ENCODE measurements at places on chromosomes 2 and 18.

GRCh38 chr2:4715065-4715464 is 977.1 kb upstream of the SOX11 start:
- DNase-seq, result no peak

GRCh38 chr18:56563568-56563967 is 74.8 kb downstream of the TXNL1 start:
- DNase-seq, result no peak

DNA sequence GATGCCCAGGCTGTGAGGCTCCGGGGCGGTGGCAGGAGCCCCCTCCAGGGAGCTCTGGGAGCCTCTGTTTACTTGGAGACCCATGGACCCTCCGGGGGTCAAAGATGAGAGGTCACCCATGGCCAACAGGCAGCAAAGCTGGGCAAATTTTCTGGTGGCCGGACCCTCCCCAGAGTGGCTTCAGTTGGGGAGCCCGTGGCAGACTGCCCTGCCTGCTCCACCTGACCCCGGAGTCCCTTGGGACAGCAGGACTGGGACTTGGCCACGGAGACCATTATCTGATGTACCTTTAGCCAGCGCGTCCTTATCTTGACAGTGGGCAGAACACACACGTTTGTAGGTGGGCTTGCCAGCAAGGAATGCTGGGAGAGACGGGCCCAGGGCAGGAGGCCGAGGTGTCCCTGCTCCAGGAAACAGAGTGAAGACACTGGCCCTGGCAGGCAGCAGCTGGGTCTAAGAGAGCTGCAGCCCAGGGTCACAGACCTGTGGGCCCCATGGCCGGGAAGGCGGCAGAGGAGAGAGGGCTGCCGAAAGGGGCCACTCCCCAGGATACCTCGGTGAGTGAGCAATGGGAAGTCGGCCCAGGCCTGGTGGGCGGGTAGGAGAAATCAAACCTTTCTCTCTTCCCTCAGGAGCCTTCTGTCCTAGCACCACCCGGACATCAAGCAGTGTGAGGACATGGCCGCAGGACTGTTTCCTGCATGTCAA is at the start of the genes ABCG5 and ABCG8:
TSS of gene ABCG5 (minus strand) at position 280 of the 708 bp plus-strand sequence. CDS start at position 120, 160 bp downstream.
TSS of gene ABCG8 (plus strand) at position 412 of the 708 bp plus-strand sequence. CDS start at position 495, 83 bp downstream.
- no peak for DNase-seq

- DNase-seq, result no peak
Observed at GRCh38 chr2:54439582-54439981, 16.5 kb upstream of the SPTBN1 start.

GRCh38 chr2:18065249-18065648 is 186.8 kb downstream of the KCNS3 start:
- no peak for DNase-seq

DNA sequence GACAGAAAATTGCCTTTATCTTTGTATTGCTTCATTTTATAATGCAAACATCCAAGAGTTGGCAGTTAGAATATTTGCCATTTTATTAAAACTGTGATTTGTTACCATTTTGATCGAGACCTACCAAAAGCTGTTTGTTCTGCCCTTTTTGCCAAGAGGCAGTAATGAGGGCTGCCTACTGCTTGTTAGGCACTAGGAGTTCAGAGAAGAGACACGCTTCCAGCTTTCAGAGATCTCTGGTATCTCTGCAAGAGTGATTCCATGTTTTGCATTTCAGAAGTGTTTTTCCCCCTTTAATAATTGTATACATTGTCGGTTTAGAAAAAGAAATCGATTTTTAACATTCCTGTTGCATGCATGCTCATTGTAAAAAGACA is 628 bp downstream of the MRPL30 start:
- DNase-seq, result no peak

GRCh38 chr2:105313877-105314276 is 15.7 kb downstream of the TGFBRAP1 start:
- DNase-seq, result no peak

- DNase-seq, result no peak
Observed at GRCh38 chr18:25283781-25284180, 68.2 kb downstream of the ZNF521 start.

DNA sequence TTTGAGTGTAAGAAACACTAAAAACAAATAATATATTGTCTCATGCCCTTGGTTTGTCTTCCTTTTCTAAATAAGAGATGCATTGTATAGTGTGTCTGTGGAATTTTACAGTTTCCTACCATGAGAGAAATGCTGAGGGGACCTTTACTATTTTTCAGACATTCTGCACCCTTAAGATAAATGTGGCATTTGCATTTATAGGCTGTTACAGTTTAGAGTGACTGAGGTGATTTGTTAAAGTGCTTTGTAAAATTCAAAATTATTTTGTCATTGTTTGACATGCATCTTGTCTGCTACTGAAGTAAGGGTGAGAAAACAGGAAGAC is 78.9 kb upstream of the ZSWIM2 start:
- DNase-seq, result no peak

DNA sequence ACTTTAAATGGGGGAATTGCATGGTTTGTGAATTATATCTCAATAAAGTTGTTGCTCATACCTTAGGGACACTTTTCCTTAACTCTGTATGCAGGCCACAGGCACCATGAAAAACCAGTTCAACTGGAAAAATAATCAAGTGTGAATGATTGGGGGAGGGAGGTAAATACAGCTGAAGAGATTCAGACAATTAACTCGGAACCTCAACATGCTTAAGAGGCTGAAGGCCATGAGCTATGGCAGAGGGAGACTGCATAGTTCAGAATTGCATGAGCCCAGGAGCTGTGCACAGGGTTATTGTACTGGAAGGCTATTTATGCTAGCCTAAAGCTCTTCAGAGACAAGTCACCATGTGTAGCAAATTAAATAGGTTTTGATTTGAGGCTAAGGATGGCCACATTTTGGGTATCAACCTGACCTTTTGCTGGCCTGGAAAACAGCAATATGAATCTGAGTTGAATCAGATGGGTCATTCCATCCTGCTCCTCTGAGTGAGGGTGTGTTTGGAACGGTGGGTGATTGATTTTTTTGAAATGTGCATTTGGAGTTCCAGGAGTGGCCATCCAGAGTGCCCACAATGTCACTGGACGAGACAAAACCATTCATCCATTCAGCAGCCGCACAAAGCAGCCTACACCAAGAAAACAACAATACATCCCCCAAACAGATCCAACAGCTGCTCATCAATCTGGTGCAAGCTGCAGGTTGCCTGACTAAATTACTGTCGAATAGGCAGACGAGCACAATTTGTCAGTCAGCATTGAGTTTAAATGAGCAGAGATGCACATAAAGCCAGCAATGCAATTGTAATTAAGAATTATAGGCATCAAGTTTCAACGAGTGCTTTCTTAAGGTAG is 42.5 kb downstream of the HRH4 start:
- no peak for DNase-seq

GRCh38 chr2:223047260-223047761 is 4.7 kb upstream of the KCNE4 start:
- DNase-seq, result no peak

DNA sequence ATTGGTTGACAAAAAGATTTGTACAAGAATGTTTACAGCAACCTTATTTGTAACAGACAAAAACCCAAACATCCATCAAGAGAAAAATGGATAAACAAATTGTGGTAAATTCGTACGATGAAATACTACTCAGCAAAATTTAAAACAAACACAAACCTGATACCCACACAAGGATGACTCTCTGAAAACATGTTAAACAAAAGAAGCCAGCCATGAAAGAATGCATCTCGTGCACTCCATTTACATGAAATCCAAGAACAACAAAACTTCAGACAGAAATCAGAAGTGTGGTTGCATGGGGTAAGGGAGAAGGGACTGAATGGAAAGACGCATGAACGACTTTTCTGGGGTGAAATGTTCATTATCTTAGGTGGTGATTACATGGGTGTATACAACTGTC is 93.4 kb downstream of the SLC25A12 start:
- DNase-seq, result no peak

GRCh38 chr2:96801786-96802595 is 14.1 kb upstream of the CNNM3 start:
- peak; percentile 13 for DNase-seq

DNA sequence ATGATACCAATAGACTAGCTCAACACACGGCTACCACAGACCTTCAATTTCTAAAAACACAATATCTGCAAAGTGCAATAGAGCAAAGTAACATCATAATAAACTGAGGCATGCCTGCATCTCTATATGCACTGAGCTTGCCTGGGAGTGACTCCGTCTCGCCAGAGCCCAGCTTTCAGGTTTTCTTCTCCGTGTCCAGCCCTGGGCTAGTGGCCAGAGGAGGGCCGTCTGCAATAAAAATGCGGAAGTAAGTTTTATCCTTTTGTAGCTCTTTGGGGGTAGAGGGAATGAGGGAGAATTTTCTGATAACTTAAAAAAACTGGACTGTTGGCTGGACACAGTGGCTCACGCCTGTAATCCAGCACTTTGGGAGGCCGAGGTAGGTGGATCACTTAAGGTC is 41.0 kb upstream of the GPR17 start:
- no peak for DNase-seq

DNA sequence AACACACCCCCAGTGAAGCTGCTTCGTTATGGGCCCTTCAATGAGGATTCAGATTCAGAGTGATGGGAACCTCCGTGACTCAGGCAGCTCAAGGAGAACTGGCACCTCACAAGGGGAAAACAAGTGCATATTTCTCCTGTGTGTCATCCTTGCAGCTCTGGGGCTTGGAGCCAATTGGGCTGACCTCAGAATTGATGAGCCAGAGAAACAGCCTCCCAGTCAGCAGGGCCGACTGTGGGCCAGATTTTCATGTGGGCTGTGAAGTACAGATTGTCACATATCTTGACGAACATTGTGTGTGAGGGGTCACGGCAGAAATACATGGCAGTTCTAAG is 189.6 kb upstream of the SP5 start:
- DNase-seq, result no peak
